ENCODE measurements at places on chromosomes 12 and 14. TPM values are rescaled to one million over a fixed set of nuclear protein-coding genes. Genes with fewer than 3 reads are reported as not detected.

The CHPT1 gene
- 16.2 TPM for total RNA-seq

- no peak for DNase-seq
Observed at GRCh38 chr14:61178226-61179060, 102.7 kb downstream of the TMEM30B start.

DNA sequence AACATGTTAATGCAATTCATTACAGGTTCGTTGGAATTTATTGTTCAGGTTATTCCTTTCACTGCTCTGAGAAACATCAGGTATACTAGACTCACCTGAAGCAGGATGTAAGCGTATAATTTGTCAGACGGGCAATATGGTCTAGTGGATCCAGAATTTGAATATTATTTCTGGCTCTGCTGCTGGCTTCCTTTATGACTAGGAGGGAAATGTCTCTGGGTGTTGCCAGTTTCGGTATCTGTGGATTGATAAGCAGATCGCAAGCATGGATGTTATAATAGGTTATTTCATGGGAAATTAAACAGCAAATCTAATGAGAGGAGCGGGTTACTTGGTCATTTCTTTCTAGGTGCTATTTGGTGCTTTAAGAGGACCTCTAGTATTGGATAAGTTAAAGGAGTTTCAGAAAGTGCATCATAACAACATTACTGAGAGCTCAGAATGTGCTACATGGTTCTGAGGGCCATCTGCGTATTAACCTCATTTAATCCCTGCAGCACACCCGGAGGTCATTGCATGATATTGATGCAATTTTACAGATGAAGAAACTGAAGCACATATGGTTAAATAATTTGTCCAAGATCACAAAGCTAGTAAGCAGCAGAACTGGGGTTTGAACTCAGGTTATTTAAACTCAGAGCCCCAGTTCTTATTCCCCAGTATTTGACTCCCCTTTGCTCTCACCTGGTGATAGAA lies 47.3 kb upstream of the BCAT1 start:
- DNase-seq, result no peak

The PITPNM2 gene
- 18.1 TPM for total RNA-seq

GRCh38 chr12:510071-510825 lies 50.5 kb downstream of the B4GALNT3 start:
- DNase-seq, result no peak

- DNase-seq, result no peak
Observed at GRCh38 chr12:104602406-104602805, 145.7 kb downstream of the CHST11 start.

GRCh38 chr12:30858471-30858870 lies 68.1 kb upstream of the TSPAN11 start:
- no peak for DNase-seq

- DNase-seq, result peak; percentile 31
Observed at GRCh38 chr12:15580431-15580830, 208.8 kb downstream of the EPS8 start.

DNA sequence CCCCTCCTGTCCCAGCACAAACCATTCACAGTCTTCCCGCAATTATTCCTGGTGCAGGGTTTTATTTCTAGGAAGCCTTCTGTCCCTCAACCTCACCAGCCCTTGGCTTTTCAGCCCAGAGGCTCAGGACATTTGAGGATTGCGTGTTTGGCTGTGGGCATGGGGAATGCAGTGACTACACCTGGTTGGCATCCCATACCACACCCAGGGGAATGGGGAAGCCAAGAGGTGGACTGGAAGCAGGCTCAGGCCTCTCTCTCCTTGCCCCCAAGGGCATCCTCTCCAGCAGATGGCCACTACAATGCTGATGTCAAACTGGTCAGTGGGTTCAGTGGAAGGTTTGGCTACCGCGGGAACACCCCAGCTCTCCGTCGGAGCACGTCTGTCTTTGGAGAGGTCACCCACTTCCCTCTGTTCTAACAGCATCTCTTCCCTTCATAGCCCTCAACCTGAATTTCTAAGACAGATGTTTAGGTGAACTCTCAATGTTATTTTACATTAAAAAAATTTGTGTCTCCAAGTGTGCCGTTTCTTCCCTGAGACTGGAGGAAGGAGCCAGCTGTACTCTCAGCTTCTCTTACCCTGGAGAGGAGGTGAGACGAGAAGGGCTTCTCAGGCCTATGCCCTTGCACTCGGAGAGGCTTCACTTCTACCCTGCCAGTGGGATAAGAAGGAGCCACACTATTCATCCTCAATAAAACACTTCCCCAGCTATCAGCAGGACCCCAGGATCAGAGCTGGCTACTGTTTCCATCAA lies 35.5 kb downstream of the DCAF4 start:
- no peak for DNase-seq
